ENCODE measurements at places on chromosomes 4 and X. TPM values are rescaled to one million over a fixed set of nuclear protein-coding genes. Genes with fewer than 3 reads are reported as not detected.

- DNase-seq: no peak
Measured at GRCh38 chr4:137226900-137227299, 305.4 kb downstream of the PCDH18 start.

DNA sequence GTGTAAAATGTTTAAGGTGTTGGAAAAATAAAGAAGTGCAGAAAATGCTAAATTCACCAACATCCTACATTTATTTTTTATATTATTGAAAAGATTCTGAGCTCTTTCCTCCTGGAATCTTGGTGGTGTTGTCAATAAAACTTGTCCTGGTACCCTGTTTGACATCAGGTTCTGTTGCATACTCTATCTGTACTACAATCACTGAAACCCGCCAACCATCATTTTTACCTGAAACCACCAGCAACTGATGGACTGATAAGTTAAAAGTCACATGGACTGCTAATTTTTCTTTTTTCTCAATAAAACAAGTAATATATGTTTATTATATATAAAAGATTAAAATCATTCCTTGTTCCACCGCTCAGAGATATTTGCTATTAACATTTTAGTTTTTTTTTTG is 23.4 kb downstream of the STAP1 start:
- no peak for DNase-seq

- no peak for DNase-seq
Measured at GRCh38 chr4:77007358-77008230, 58.0 kb downstream of the SEPTIN11 start.

GRCh38 chr4:143482840-143483239 is 30.7 kb upstream of the SMARCA5 start:
- DNase-seq: no peak

- no peak for DNase-seq
Measured at GRCh38 chr4:37440501-37440900, 196.0 kb downstream of the NWD2 start.

DNA sequence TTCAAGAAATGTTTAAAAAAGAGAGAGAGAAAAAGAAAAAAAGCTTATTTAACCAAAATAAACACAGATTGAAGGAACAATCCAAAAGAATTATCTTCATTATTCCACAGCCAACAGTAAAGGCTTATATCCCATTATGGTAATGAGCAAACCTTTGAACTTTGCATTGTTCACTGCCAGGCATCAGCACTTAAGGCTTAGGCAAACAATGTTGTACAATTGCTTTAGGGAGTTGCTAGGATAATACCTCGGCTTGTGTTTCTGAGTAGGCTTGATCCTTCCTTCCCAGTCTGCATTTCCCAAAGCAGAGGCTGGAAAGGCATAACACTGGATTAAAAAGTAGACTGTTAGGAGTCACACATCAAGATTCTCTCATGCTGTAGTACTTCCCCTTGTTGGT is 352.7 kb upstream of the IGFBP7 start:
- DNase-seq: no peak

GRCh38 chrX:111756486-111756885 is 75.5 kb downstream of the ALG13 start:
- DNase-seq: no peak

GRCh38 chr4:114343015-114343414 is 255.6 kb upstream of the UGT8 start:
- DNase-seq: no peak

- DNase-seq: no peak
Measured at GRCh38 chr4:75229806-75230570, 284.2 kb downstream of the RCHY1 start.

GRCh38 chrX:132401935-132402334 is 86.9 kb downstream of the MBNL3 start:
- DNase-seq: no peak

DNA sequence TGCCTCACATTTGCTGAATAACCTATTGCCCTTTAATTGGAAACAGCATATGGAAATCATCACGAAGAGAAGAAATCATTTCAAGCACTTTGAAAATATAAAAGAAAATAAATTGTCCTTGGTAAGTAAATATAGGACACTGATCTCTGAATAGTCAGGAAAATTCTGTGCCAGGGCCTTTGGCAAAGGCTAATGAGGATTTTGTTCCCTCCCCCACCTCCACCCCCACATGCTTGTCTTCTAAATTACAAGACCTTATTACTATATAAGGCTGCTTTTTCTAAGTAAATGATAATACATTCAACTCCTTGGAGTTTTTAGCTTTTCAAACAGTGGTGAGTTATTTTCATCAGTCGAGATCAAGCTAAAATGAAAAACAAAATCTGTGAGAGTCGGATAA is 15.8 kb downstream of the SYNPO2 start:
- DNase-seq: no peak

GRCh38 chrX:129813662-129814368 is 29.9 kb downstream of the ZDHHC9 start:
- DNase-seq: no peak

- DNase-seq: no peak
Measured at GRCh38 chr4:182582245-182582644, 334.9 kb downstream of the DCTD start.

GRCh38 chrX:103918571-103919269 is 43.7 kb upstream of the TMSB15B start:
- no peak for DNase-seq

DNA sequence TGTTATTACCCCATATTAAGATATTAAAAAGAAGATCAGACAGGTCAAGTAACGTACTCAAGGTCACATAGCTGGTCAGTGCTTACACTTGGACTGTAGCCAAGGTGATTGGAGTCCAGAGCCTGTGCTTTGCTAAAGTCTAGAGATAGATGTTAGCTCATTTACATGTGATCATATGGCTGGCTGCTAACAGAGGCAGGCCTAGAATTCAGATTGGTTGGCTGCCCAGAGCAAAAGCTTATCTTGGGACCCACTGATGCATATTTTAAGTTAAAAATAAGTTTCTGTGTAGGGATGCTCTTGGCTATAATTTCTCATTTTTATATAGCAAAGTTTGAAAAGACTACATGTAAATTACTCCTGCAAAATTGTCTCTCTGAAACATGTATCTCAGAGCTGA is 18.1 kb upstream of the EXOC1L start:
- DNase-seq: no peak

- DNase-seq: no peak
Measured at GRCh38 chr4:104591510-104591911, 96.8 kb upstream of the CXXC4 start.

DNA sequence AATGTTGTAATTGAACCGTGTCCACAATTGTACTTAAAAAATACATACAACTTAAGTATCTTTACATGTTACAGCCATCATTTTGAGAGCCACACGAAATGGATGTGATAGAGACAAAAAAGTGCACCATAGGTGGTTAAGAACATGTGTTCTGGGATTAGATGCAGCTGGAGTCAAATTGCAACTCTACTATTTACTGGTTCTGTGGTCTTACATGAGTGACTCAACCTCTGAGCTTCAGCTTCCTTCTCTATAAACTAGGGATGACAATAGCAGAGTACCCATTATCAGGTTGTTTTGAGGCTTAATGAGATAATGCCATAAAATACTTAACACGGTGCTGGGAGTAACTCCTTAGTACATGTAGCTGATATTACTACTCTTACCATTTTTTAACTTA is 130.4 kb downstream of the IDS start:
- DNase-seq: no peak

DNA sequence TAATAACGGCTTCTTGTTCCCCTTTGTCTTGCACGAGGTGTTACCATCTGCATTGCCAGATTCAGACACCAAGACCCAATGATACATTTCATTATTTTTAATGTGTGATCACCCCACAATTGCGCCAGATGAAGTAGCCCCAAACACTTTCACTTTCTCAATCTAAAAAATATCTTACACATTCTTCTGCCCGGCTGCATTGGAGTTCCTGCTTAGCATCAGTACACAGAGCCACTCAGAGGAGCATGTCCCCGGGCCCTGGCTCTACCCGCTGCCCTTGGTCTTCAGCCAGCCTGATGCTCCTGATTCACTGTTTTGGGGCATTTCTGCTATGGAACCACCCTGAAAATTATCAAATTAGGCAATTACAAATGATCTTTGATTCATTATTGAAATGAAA is 66.0 kb upstream of the TENM3 start:
- DNase-seq: no peak

DNA sequence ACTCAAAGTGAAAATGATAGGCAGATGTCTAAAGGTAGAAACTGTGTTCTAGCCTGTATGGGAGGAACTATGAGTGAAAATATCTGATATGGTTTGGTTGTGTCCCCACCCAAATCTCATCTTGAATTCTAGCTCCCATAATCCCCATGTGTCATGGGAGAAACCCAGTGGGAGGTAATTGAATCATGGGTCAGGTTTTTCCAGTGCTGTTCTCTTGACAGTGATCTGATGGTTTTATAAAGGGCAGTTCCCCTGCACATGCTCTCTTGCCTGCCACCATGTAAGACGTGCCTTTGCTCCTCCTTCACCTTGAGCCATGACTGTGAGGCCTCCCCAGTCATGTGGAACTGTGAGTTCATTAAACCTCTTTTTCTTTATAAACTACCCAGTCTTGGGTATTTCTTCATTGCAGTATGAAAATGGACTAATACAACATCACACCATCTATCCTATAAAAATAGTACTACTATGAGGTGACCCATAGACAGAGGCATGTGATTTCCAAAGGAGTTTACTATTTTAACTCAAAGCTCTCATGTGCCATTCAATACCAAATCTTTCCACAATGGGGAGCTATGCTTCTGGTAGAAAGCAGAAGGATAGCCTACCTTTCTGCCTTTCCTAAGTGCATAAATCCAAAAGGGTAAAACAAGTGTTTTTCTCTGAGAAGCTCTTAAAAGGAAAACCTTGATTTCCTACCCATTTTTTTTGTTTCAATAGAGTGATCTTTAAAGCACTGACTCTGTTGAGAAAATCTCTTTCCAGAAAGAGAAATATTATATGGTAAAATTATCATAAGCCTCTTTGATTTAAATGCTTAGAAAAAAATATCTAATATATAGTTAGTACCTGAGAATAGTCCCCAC is 38.8 kb downstream of the SEC31A start:
- DNase-seq: no peak

- DNase-seq: no peak
Measured at GRCh38 chr4:35464964-35465528, 779.3 kb downstream of the ARAP2 start.

GRCh38 chr4:135316266-135316779 is 1114.7 kb upstream of the PABPC4L start:
- no peak for DNase-seq

- DNase-seq: no peak
Measured at GRCh38 chrX:150100261-150100660, 162.0 kb upstream of the EOLA2 start.

GRCh38 chr4:113553082-113553481 is 208.5 kb downstream of the CAMK2D start:
- DNase-seq: no peak

DNA sequence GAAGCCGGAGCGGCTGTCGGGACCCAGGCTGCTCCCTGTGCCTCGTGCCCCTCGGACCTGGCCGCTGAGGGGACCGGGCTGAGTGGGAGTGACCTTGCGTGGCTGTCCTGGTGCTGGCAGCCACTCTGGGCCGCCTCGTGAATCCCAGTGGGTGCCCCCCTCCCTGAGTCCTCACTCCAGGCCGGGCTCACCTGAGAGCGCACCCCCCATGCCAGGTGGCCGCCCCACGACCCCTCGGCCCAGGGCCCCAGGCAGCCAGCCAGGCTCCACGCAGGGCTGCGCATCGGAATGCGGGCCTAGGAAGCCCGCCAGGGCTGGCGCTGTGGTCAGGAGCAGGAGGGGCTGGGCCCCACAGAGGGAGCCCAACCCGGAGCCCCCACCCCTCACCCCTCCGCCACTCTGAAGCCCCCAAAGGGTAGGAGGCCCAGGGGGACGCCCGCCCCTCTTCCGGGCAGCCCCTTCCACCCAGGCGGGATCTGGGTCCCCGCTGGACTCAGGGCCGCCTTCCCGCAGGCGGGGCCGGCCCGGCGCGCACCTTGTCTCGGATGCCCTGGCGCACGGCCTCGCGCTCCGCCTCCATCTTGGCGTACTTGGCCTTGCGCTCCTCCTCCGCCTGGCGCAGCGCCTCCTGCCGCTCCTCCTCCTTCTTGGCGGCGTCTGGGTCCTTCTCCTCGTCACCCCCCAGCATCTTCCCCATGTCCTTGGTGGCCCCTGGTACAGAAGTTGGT is 33.9 kb downstream of the CPLX1 start:
- no peak for DNase-seq

Gene TMEM255A
- 1.1 TPM for total RNA-seq

Gene TRIM2
- total RNA-seq: 25.5 TPM

Gene MCTS1
- total RNA-seq: 26.8 TPM

Gene SRPX2
- 327 TPM for total RNA-seq

Gene ZNF630
- total RNA-seq: 0.60 TPM

Gene TMEM144
- 7.6 TPM for total RNA-seq

Gene PDGFRA
- 164 TPM for total RNA-seq

Gene MAGEH1
- 32.5 TPM for total RNA-seq

Gene ZDHHC15
- 1.8 TPM for total RNA-seq

Gene SCLT1
- total RNA-seq: 21.4 TPM

Gene SOWAHD
- 0.79 TPM for total RNA-seq
